ENCODE measurements at places on chromosomes 11 and 22.

DNA sequence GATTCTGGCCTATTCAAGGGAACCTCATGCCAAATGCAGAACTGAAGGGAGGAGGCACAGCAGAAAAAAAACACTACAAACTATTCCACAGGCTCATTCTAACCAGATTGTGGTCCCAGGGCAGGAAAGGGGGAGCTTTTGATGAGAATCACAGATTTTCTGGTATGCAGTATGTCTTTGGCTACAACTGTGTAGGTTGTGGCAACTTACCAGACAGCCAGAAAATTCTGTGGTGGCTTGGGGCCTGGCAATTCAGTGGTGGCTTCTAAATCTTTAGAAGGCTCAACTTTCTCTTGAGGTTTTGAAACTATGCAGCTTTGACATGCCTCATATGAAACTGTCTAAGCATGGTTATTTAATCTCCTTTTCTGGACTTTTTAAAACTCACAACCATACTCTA is 850.8 kb upstream of the CCDC90B start:
- DNase-seq: no peak

- no peak for DNase-seq
These were observed 112.3 kb upstream of the GRK3 start for GRCh38 chr22:25452116-25452700.

DNA sequence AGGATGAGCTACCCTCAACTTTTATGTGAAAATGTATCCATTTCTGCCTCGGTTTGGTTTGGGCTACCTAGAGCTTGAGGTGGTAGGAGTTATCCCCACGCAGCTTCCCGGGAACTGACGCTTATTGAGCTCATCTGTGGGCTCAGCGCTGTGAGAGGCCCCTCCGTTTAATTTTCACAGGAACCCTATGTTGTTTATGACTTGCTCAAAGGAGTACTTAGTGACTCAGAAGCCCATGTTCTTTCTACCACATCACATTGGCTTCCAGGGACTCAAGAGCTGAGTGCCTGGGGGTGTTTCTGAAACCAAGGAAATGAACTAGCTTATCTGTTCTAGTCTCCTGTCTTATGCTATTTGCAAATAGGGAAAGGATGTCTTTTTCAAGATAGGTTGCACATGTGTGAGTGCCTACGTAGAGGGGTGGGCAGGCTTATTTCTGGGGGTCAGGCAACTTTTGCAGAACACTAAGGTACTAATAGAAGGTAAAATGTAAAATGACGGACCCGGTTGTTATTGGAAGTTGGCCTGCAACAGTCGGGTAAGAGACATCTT is 40.5 kb downstream of the MICAL2 start:
- peak; percentile 90 for DNase-seq

DNA sequence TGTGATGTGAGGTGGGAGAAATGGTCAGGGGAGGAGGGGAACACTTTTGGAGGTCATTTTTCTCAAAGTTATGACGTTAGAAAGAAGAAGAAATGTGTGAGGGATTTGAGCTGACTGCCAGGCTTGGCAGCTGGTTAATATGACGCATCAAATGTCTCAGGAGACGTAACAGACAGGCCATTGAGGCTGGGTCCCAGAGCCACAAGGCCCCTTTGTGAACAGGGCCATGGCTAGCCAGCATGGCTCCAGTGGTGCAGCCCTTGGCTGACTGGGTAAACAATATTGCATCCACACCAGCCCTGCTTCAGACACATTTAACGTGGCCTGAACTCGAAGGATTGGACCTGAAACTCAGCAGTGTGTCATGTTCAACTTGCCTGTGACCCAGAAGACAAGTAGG is 34.3 kb downstream of the AMOTL1 start:
- DNase-seq: no peak

DNA sequence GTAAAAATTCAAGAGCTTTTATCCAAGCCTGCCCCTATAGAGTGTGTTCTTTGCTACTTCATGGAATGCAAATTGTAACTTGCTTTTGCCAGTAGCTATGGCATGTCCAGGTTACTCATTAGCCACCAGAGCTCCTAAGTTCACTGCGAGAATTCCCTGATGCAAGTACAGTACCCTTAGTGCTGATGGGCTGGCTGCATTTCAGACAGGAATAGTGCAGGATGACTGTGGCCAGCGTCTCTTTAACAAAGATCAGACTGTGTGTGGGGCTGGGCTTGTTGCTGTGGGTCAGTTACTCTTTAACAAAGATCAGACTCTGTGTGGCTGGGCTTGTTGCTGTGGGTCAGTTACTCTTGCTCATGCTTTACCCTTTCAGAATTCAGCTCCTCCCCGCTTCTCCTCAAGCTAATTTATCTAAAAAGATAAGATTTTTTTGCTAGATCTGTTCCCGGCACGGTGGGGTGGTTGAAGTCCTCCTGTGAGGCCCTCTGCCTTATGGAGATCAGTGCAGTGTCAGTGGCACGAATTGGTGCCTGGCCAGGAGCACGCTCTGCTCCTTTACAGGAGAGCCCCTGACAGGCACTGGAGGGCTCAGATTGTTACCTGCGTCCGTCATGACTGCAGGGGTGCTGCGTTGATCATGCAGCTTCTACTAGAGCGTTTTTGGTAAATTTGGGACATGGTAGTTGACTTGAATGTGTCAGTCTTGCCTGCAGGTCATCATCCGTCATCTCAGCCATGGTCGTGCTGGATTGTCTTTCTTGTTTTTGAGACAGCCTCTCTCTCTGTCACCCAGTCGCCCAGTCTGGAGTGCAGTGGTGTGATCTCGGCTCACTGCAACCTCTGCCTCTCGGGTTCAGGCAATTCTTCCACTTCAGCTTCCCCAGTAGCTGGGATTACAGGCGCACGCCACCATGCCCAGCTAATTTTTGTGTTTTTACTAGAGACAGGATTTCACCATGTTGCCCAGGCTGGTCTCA is 27.0 kb downstream of the AP2A2 start:
- no peak for DNase-seq

Measured in EL (cell line).